ENCODE measurements at places on chromosomes 11 and 22.
A peak's percentile ranks its signal among the peaks of the same experiment; 100 is the strongest.

GRCh38 chr22:32204040-32204855 lies 625 bp downstream of the RFPL2 start:
- DNase-seq = no peak

DNA sequence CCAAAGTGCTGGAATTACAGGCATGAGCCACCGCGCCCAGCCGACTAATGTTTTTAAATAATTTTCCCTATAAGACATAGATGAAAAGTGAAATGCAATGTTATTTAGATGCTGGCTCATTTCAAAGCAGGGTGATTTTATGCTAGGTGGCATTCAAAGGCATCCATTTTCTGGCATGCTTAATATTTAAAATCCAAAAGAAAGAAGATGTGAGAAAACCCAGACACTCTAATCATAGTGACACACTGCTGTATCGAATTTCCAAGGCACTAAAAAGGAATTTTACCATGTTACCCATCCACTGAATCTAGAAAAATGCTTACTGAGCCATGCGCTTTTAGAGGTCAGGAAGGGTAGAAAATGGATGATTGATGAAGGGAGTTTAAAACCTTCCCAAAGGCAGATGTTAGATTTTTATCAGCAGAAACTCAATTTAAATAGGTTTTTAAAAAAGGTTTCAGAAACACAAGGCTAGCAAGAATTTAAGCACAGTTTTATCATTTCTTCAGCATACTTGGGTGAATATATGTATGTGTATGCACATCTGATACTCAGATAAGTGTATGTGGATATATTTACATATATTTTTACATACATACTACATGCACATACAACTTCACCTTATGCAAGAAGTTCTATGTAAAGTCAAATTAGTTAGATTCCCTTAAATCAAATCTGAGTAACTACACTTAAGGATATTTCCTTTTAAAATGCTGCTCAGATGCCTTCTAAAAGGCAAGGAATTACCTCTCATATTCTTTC lies 24.1 kb upstream of the CCDC89 start:
- DNase-seq = no peak

DNA sequence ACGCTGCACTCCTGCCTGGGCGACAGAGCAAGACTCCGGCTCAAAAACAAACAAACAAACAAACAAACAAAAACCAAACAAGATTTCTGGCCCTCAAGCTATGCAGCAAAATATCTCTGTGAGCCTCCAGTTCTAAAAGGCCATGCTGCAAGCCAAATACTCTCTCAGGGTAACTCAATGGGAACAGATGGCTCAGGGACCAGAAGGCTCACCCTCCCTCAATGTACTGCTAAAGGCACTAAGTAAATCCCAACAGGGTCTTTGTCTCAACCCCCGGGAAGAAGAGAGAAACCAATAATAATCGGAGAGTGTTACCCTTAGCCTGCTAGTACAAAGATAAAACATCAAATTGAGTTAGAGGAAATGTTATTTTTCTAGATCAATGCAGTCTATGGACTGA lies 119.7 kb upstream of the ZC3H12C start:
- DNase-seq = no peak

DNA sequence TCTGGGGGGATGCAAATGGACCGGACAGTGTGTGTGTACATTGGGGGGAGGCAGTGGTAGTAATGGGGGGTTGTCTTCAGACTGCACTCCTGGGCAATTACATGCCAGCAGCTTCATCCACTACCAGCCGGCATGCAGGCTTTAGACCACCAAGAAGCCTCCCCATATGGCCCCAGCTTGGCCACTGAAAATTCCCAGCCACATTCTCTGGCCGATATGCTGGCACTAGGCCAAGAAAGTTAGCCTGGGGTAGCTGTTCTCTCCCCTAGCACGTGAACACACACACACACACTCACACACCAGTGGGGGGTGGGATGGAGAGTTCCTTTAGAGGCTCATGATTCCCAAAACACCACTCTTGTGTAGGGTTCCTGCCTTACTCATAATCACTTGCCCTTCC lies 3.6 kb upstream of the ROBO3 start:
- DNase-seq = no peak

GRCh38 chr11:108805030-108805429 lies 140.2 kb downstream of the DDX10 start:
- DNase-seq = no peak

GRCh38 chr22:25869771-25870170 lies 127.8 kb downstream of the MYO18B start:
- DNase-seq = no peak

GRCh38 chr11:9263840-9264315 lies 1.3 kb downstream of the DENND5A start:
- DNase-seq = peak; percentile 52

DNA sequence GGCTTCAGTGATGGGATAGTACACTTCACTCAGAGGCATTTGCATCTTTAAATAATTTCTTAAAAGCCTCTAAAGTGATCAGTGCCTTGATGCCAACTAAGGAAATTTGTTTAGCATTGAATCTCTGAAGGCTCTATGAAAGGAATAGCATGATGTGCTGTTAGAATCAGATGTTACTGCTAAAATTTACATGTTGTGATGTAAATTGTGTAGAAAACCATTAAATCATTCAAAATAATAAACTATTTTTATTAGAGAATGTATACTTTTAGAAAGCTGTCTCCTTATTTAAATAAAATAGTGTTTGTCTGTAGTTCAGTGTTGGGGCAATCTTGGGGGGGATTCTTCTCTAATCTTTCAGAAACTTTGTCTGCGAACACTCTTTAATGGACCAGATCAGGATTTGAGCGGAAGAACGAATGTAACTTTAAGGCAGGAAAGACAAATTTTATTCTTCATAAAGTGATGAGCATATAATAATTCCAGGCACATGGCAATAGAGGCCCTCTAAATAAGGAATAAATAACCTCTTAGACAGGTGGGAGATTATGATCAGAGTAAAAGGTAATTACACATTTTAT lies 4.6 kb downstream of the MALAT1 start:
- DNase-seq = no peak

GRCh38 chr11:102367364-102367763 lies 20.4 kb downstream of the BIRC2 start:
- no peak for DNase-seq

DNA sequence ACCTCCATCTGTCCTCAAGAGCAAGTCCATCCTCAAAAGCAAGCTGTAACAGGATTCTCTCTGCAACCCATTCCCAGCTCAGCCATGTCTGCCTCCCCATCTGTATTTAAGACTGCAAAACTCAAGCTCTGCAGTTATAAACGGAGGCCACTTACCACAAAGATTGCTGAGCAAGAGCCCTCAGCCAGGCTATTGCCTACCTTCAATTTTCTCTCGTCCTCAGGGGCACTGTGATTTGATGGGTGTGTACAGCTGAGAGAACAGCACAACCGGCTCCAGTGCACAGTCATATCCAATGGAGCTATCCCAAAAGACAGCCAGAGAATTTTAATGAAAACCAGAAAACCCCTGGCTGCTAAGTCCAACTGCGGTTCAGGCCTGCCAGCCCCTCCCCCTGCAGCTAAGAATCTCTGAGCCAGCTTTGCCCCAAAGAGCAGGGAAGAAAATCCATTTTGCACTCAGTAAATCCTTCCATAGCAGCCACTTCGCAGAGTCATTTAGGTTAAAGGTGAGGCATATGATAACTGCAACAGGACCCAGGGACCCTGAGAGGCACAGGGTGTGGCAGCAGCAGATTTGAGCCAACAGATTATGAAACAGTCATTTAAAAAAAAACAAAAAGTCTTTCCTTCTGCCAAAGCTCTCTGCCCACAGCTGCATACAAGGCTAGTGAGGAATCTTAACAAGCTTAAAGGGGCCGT lies 37.6 kb downstream of the RAB30 start:
- no peak for DNase-seq

DNA sequence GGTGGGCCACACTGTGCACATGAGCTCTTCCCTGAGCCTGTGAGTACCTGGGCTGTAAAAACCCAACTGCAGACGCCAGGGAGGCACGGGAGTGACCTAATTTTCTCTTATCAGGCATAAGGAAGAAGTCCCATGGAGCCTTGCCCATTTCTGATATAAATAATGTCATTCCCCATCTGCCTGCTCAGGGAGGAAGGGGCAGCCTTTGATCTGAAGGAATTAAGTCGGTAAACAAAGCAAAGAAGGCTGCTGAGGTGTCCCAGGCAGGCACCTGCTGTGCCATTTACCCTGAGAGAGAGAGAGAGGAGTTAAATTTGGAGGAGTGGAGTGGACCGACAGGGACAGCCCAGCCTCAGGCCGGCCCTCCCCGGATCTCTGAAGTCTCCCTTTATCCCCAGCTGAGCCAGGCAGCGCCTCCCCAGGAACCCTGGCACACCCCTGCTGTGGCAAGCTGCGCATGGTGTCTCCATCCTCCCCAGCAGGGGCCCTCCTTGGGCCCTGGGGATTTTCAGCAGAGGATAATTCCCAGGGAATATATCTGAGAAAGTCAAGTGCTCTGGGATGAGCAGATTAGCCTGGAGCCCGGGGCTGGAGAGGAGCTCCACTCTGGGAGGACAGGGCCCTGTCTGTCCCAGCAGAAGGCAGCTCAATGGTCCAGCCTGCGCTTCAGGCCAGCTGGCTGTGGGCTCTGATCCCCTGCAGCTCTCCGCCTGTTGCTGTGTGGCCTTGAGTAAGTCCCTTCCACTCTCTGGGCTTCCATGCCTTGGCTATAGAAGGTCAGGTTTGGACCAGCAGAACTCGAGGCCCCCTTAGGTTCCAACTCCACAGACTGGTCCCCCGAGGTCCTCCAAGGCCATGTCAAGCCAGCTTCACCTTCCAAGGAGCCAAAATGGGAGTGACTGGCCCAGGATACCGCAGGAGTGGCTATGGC lies 17.5 kb upstream of the CABP7 start:
- no peak for DNase-seq

DNA sequence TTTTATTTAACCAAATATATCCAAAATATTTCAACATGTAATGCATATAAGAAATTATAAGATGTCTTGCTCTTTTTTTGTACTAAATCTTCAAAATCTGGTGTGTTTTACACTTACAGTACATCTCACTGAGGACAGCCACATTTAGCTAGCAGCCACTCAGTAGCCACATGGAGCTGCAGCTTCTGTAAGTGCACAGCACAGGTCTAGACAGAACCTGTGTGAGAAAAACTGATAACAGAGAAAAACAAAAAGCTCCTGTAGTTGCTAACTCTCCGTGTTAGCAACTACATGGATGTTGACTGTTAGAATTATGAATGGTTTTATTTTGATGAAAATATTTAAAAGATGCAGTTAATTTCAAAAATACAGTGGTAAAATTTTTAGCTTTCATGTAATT lies 22.2 kb downstream of the ASRGL1 start:
- no peak for DNase-seq

- DNase-seq = no peak
Observed at GRCh38 chr11:128164080-128164741, 423.1 kb downstream of the ETS1 start.

- DNase-seq = no peak
Observed at GRCh38 chr11:35590412-35590811, 27.8 kb upstream of the FJX1 start.

DNA sequence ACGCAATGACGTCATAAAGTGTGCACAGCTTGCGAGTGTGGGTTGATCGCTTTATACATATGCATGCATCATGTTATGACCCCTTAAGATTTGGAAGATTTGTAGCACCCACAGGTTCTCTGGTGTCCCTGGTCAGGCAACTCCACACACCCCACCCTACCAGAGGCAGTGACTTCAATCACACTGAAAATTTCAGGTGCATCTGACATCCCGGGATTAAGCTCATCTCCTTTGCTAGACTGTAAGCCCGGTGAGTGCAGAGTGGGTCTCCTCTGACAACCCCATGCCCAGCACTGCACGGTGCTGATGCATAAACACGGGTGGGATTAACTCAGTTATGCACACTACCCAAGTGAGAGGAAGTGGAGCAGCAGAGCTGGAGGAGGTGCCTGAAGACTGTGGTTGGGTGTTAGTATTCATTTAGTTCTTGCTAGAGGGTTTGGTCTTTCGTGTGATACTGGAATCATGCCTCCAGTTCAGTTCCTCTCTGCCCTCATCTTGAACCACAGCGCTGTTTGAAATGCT lies 6.5 kb downstream of the ARSA start:
- no peak for DNase-seq

- no peak for DNase-seq
Observed at GRCh38 chr11:131624531-131624930, 254.1 kb downstream of the NTM start.

DNA sequence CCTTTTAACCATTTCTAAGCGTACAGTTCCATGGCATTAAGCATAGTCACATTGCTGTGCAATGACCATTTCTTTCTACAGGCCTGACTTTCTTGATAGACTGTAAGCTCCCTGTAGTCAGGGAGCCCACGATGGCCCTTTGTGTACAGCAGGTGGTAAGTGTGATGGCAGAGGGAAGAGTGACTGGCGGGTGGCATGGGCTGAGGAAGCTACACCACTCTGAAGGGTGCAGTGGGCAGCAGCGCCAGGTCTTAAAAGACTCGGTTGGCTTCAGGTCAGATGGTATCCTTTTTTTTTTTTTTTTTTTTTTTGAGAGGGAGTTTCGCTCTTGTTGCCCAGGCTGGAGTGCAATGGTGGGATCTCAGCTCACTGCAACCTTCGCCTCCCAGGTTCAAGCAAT lies 1.6 kb downstream of the PPM1F start:
- DNase-seq = no peak

GRCh38 chr11:12516387-12517105 lies 139.2 kb downstream of the PARVA start:
- no peak for DNase-seq

- DNase-seq = no peak
Observed at GRCh38 chr11:13963169-13963948, 836 bp downstream of the SPON1 start.

DNA sequence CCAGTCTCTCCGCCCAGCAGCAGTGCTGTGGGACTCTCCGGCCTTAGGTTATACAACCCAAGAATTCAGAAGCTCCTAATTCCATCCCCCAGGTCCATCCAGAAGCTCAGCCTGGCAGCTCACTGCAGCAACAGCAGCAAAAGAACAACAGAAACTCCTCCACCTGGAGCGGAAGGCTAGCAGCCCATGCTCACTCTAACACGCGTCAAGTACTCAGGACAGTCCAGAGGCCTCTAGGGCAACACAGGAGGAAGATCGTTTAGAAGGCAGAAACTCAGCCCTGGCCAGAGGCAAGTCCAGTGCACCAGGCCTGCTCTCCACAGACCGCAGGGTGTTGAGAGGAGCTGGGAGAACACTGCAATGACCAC lies 17.1 kb downstream of the PLA2G6 start:
- DNase-seq = no peak

GRCh38 chr11:123410218-123410549 lies 19.9 kb upstream of the GRAMD1B start:
- no peak for DNase-seq

DNA sequence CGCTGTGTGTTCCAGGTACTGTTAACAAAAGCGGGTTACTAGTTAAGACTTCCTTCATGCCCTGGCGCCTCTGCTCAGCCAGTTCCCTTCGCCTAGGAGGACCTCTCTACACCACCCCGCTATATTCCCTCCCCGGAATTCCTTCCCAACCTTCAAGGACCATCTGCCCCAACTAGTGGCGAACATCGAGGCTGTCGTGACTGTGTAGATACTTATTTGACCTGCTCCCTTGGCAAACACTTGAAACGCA lies 450 bp upstream of the BCL2L13 start:
- no peak for DNase-seq
